ENCODE measurements at places on chromosomes 1 and 21. TPM values are rescaled to one million over a fixed set of nuclear protein-coding genes. Genes with fewer than 3 reads are reported as not detected.

- DNase-seq = no peak
These were observed 71.8 kb downstream of the DISP3 start for GRCh38 chr1:11550664-11551283.

GCSAML gene
- 2.2 TPM for total RNA-seq

- no peak for DNase-seq
These were observed 33.6 kb upstream of the F13B start for GRCh38 chr1:197100677-197101076.

DNA sequence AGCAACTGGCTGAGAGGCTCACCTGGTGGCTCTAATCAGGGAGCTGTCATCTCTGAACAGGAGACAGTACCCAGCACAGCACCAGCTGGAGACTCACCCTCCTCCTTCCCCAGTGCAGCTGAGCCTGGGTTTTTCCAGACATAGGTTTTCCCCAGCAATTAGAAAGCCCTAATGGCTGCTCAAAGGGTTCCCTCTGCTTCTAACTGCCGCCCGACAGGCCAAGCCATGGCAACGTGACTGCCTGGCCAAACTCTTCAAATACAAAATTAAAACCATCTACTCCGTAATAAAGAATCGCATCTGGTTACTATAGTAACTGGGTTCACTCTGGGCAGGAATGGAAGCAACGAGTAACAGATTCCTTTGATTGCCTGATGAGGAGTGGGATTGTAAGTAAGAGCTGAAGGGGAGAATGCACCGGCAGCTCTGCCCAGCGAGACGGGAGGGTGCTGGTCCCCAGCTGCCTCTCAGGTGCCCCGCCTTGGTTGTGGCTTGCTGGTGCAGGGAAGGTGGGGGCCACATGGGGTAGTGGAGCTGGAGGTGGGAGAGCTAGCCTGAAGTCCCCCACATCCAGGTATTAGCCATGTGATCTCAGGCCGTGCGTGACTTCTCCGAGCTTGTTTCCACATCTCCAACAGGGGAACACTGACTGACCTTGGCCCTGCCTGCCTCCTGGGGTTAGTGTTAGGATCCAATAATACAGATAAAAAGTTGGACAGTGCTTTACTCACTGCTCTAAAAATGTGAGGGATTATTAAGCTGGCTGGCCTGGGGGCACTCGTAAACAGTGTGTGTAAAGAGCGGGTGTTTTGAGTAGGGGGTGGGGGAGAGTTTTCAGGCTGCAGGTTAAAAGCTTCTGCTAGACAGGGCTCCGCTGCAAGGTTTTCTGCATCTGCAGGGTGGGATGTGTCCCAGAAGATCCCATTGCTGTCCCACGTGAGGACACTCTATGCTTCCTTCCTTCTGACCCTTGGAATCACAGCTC lies 94.2 kb downstream of the KCNN3 start:
- DNase-seq = no peak

- DNase-seq = no peak
These were observed 13.2 kb downstream of the HMGB4 start for GRCh38 chr1:33876970-33877650.

DNA sequence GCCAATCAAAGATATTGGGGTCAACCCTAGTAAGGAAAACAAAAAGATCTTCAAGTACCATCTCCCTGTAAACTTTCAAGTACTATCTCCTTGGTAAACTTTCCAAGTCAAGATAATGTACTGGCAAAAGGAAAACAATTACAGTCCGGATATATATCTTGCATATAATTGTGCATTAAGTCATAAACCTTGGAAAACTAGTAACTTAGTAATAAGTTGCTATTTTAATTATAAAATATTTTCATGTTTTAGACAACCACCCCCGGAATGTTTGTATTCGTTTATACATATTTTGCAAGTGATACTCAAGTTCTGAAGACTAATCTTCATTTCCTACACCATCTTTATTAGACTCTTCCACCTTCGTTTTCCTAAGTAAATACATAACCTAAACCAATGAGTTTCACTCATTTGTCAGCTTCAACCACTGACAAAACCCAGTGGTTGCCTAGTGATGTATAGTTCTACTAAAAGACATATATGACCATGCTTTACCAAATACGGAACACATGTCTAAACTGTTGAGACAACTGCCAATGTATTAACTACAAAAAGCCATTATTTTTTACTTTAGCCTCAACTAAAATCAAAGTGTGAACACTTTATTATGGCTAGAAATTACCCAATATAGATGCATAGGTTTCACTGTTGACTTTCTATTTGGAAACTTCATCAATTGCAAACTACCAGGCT lies 1.7 kb downstream of the AKT3 start:
- DNase-seq = no peak

- no peak for DNase-seq
These were observed 3.2 kb upstream of the CCNL2 start for GRCh38 chr1:1402072-1402900.

- DNase-seq = no peak
These were observed 327.0 kb upstream of the DUSP10 start for GRCh38 chr1:222068937-222069336.

ENSA gene
- total RNA-seq = 172 TPM
